IPS DF 6.9 (cell line): ENCODE measurements at places on chromosomes 6 and 20.

DNA sequence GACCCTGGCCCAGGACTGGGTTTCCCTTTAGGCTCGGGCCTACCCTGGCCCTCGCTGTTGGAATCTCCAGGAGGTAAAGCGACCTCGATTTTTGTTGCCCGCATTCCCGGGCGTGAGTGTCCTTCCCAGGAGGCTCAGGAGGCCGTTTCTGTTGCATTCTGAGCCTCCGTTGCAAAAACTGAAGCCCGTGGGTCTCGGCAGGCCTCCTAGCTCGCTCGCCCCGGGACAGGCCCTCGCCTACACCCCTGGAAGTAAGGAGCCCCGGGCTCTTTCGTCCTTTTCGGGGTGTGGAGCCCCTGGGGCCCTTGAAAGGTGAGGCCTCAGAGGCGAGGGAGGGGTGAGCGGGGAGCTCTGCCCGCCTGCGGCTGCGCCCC lies 2.3 kb downstream of the NR2E1 start:
- no peak for DNase-seq

DNA sequence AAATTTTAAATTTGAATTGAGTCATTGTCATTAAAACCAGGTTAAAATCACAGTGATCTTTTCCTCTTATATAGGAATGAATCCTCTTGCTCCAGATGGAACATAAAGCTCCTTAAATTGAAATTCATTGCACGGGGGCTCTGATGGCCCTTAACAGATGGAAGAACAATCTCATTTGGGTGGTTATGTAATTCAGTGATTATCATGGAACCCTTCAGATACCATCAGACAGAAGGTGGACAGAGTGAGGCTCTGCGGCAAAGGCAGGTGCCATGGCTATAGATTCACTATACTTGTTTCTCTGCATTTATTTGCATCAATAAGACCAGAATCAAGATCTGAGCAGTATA lies 17.8 kb upstream of the RNF182 start:
- no peak for DNase-seq

- no peak for DNase-seq
Observed at GRCh38 chr6:130717657-130718056, 109.5 kb upstream of the SMLR1 start.

GRCh38 chr6:17923401-17923863 lies 64.0 kb downstream of the KIF13A start:
- DNase-seq: no peak
